ENCODE measurements at places on chromosomes 3 and 15. TPM values are rescaled to one million over a fixed set of nuclear protein-coding genes. Genes with fewer than 3 reads are reported as not detected.

The PPP1R14D gene
- not detected for total RNA-seq

DNA sequence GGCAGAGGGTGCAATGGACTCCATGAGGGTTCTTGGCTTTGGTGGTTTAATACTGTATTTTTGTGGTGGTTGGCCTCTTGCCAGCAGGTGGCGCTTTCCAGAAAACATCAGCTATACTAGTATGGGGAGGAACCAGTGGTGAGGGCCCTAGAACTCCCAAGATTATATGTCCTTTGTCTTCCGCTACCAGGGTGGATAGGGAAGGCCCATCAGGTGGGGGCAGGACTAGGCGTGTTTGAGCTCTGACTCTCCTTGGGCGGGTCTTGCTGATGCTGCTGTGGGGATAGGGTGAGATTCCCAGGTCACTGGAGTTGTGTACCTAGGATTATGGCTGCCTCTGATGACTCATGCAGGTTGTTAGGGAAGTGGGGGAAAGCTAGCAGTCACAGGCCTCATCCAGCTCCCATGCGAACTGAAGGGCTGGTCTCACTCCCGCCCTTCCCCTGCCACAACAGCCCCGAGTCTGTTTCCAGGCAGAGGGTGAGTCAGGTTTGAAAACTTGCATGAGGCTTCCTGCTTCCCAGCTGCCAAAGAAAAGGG is 357.7 kb downstream of the OTOL1 start:
- DNase-seq, result no peak

- DNase-seq, result no peak
Observed at GRCh38 chr3:15436246-15436645, 8.8 kb downstream of the EAF1 start.

The ACAP2 gene
- 36.2 TPM for total RNA-seq

GRCh38 chr3:128446821-128447220 is 19.9 kb downstream of the DNAJB8 start:
- DNase-seq, result no peak

- peak; percentile 45 for DNase-seq
Observed at GRCh38 chr3:192570821-192571791, 156.2 kb downstream of the FGF12 start.

- DNase-seq, result no peak
Observed at GRCh38 chr3:27594096-27594690, 110.0 kb upstream of the SLC4A7 start.

DNA sequence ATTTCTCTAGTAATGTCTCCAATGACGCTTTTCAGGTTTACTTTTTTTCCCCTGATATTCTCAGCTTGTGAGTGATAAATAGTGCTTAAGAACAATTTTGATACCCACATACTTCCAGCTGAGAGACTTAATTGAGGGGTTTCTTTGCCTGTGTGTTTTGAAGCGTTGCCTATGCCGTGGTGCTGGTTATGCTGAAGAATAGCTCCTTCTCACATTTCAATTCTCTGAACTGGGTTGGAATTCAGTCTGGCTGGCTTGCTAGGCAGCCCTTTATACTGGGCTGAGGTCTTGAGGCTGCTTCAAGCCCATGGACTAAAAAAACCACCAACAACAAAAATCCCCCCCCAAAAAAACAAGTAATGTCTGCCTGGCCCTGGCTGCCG is 87.4 kb downstream of the CHST2 start:
- no peak for DNase-seq

DNA sequence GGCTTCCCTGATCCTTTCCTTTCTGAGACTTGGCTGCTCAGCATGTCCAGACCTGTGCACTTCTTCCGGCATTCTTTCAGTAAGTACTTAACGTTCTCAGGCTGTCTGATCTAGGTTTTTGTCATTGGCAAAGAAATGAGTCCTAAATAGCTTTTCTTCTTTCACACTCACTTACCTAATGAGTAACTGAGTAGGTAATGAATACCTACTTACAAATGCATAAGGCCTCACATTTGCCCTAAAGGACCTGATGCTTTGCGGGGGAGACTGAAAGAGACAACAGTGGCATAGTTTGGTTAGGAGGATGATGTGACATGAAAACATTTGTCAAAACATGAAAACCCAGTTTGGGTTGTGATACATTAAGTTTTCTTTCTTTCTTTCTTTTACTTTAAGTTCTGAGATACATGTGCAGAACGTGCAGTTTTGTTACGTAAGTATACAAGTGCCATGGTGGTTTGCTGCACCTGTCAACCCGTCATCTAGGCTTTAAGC is 516.7 kb upstream of the CFAP20DC start:
- no peak for DNase-seq

The RUVBL1 gene
- total RNA-seq, result 37.6 TPM

DNA sequence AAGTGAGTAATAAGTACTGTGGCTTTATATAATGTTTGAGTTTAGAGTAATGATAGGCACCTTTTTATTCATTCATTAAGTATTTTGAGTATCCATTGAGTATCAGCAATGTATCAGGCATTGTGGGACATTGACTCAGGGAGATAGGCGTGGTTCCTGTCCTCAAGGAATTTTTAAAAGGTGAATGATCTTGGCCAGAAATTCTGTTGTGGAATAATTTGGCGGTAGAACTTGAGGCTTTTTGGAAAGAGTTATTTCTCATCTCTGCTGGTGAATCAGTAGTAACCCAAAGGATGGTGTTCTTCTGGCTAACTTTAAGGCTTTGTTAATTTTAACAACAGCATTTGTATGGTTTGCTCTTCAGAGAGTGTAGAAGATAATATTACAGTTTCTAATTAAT is 2.0 kb downstream of the RAB7A start:
- DNase-seq, result no peak

DNA sequence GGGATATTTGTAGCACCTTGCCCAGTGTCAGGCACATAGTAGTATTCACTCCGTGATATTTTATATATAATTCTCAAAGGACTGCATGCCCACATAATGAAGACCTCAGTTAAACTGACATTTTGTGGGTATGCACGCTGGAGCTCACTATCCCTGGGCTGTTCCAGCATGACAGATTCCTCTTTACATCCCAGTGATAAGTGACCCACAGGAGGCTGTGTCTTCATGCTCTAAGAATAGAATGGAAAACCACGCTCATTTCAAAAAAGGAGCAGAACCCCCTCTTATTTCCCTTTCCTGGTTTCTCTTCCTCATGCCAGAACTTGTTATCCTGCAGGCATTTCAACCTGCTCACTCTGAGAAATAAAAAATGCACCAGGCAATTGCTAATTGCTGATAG is 717.5 kb downstream of the AGBL1 start:
- DNase-seq, result no peak

The MAP2K5 gene
- 3.5 TPM for total RNA-seq

The DPPA2 gene
- not detected for total RNA-seq

GRCh38 chr3:30084971-30085403 is 521.4 kb upstream of the TGFBR2 start:
- DNase-seq, result no peak

- DNase-seq, result no peak
Observed at GRCh38 chr15:84749111-84749991, 959 bp downstream of the ZNF592 start.

GRCh38 chr3:4791358-4791757 is 187.9 kb upstream of the BHLHE40 start:
- DNase-seq, result no peak

The PAQR9 gene
- total RNA-seq, result not detected

The PLD1 gene
- 62.2 TPM for total RNA-seq

The ADGRG7 gene
- total RNA-seq, result not detected

DNA sequence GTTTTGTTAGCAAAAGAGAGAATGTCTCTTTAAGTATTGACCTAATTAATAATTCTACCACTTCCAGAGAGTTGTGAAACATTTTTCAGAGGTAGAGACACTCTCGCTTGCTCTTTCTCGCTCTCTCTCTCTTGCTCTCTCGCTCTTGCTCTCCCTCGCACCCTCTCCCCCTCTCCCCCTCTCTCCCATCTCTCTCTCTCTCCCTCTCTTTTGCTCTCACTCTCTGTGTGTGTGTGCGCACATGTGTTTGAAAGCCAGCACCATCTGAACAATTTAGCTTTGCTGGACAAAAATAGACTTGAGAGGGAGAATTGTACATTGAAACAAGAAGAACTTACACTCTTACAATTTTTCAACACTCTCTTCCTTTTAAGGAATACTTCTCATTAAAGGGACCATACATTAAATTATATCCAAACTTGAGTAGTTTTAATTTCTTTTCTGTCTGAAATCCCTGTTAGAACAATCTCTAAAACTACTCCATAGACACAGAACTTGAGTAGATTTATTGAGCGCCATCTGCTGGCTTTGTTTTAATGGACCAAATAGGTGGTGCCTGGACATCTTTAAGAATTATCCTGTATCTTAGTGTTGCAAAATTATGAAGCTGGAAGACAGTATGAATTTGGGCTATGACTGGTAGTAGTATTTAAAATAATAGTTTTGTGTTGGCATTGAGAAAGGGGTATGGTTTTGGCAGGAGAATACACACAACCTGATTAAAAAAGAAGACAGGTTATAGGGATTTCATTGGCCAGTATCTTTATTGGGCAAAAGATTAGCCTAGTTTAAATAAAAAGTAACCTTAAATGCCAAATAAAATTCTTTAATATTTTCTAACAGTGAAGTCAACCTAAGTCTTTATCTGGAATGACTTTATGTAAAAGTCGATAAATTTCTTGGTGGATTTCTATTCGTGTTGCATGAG is 124.6 kb downstream of the AKAP13 start:
- peak; percentile 77 for DNase-seq

DNA sequence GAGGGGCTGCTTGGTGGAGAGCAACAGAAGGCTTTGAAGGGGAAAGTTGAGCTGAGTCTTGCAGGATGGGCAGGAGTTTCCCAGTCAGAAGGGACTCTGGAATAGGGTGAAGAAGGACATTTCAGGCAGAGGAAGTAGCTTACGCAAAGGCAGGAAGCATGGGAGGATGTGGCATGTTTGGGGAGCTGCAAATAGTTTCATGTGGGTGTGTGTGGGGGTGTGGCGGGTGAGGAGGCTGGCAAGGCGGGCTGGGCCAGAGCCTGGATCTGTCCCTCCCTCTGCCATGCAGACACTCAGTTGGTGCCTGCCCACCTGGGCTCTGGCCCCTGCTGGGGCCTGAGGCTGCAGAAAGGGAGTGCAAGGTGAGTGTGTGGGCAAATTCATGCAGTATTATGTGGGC is 10.4 kb downstream of the TEX264 start:
- DNase-seq, result peak; percentile 22

DNA sequence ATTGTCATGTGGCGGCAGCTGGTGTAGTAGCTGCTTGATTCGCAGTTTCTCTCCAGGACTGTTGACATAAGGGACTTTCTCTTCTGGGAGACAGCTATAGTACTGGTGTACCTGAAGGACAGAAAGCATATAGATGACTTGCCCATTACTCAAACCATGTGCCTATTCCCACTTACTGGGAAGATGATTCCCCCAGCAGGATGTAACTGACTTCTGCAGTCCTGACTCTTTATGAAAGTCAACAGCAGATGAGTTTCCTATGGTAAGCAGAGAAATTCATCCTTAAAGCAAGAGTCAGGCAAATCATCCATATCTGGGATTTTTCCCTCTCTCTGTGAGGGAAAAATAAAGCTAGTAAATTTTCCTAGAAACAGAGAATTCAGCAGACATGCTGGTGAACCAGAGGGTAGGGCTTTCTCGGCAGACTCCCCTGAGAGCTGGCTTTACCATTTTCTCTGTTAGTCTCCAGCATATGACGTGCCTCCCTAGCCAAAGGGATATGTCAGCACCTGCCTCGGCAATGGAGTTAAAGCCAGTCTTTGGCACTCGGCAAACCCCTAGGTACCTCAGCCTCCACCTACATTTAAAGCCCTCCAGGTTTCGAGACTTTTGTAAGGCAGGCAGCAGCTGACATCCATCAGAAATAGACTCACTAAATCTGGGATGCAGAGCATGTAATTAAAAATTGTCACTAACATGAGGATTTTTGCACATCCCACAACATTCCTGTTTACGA is 62.1 kb downstream of the PRICKLE2 start:
- DNase-seq, result no peak

GRCh38 chr3:72442759-72443158 is 405.5 kb downstream of the SHQ1 start:
- DNase-seq, result no peak

DNA sequence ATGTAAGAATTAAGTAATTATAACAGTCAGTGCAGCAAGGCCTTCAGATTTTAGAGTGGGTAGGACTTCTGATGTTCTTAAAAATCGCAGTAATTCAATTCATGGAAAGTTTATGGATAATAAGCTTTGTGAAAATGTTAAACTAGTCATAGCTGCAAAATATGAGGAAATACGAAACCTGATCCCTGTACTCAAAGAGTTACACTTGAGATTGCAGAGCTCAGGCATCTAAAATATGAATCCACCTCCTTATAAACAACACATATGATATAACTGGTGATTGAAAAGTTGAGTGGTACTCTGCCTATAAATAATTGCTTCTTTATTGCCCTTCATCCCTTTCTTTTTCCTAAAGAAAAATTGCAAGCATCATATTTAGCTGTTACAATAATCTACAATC is 473.3 kb downstream of the OTOL1 start:
- DNase-seq, result no peak

DNA sequence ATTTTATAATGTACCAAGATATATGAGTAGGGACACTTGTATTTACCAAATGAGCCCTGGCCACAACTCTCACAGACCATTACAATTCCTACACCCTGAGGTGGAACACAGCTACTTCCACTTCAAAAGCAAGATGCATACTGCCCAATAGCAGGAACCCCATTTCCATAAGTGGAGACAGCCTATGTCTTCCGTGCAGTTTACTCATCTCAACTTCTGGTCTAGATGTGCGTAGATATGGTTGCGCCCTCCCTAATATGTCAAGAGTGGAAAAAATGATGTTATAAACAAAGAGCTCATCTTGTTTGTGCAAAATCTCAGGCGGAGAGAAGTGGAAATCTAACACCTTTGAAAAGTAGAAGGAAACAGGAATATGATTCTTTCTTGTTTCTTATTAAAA is 44.6 kb downstream of the RAB27A start:
- no peak for DNase-seq

GRCh38 chr3:78888635-78889034 is 879.2 kb downstream of the ROBO1 start:
- no peak for DNase-seq

GRCh38 chr3:44530911-44531310 is 24.1 kb upstream of the ZKSCAN7 start:
- DNase-seq, result no peak

The ITPKA gene
- total RNA-seq, result 0.25 TPM
